ENCODE measurements at places on chromosomes 5 and 9.

DNA sequence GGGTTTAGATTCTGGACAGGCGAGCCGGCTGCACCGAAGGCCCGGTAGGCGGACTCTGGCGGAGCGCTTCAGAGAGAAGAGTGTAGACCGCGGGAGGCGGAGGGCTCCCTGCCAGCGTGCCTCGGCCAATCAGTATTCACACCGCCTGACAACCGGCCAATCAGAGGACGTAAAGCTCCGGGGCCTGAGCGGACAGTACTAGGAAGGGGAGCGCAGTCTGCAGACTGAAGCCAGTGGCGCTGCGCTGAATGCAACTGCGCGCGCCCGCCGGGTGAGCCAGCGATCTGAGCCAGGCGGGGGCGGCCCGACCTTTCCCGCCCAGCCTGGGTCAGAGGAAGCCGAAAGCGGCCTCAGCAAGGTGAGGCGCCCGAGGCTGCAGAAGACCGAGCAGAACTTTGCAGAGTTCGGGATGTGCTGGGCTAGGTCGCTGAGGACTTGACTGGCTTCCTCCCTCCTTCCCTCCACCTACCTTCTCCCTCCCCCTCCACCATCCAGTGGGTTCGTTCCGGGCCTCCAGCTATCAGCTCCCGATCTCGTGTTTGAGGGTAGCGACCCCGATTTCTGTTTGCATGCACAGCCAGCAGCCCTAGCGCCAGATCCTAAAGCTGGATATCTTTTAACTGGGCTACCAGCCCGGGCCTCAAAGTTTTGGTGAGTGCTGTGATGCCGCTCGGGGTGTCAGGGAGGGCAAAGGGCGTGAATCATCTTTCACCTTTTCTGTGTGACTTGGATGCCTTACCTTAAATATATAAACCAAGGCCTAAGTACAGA is at the start of gene DMRT2:
DMRT2 (plus strand) TSS at position 233 of the 771 bp plus-strand sequence. CDS start 1,257 bp downstream, outside the sequence.
- peak; percentile 44 for DNase-seq

- DNase-seq = no peak
These were observed 98.5 kb downstream of the ZCCHC7 start for GRCh38 chr9:37218800-37219425.

- DNase-seq = no peak
These were observed 4.6 kb downstream of the HOMER1 start for GRCh38 chr5:79509244-79509885.

DNA sequence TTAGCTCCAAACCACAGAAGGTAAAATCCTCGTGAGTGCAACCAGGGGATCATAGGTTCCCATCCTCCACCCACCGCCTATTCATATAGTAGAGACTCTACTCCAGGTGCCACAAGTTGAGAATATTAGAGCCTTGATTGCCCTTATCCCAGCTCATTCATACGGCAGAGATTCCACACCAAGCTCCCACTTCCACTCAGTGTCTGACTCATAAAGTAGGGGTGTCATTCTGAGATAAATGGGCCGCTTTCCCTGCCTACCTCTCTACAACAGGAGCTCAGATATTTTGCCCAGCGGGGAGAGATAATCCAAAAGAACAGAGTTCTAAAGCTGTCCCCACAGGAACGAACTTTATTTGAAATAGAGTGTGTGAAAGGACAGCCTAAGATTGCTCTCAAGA is 9.4 kb downstream of the SLC22A4 start:
- no peak for DNase-seq

DNA sequence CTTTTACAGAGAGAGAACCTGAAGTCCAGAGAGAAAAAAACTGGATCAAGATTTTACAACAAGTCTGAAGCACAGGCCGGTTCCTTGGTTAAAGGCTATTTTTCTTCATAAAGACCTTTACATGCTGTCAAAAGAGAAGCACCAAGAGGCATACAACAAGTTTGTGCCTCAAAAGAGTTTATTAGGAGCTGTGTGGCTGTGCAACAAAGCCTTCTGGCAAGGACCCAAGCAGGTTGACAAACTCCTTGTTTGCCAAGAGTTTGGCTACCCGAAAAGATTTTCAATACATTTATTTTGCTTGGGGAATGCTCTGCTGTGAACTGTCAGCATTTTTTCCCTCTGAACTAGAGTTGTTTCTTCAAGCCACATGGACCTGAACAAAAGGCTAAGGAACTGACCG is 202.9 kb upstream of the RAD23B start:
- DNase-seq = no peak

GRCh38 chr5:74598731-74599130 is 41.8 kb downstream of the ENC1 start:
- DNase-seq = no peak

GRCh38 chr5:57181154-57181553 is 7.3 kb downstream of the GPBP1 start:
- DNase-seq = no peak

DNA sequence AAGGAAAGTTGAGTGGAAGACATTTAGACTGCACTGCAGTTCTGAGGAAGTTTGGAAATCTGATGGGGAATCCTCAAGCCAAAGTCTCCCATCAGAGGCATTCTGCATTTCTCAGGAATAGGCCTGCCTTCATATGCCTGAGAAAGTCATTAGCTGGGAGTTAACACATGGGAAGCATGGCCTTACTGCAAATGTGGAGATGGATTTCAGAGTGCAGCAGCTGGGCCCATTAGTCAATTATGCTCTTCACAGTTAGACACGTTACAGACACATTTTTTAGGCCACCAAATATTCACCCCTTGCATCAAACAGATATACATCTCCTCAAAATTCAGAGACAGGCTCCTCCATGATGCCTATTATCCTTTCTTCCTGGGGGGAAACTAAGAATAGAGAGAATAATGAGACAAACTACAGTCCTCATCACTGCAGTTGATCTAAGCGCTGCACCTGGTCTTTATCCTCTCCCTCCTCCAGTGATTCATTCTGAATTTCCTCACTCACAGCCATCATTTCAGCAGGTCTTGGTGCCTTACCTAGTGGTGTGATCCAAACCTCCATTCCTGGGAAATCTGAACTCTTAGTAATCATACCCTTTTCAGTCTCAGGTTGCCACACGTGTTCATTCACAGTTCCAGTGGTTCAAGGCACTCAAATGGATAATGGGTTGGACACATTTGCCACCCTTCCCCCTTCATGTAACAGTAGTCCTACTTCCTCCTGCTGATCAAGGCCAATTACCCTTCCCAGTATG is 47.9 kb upstream of the PPP2CA start:
- no peak for DNase-seq

DNA sequence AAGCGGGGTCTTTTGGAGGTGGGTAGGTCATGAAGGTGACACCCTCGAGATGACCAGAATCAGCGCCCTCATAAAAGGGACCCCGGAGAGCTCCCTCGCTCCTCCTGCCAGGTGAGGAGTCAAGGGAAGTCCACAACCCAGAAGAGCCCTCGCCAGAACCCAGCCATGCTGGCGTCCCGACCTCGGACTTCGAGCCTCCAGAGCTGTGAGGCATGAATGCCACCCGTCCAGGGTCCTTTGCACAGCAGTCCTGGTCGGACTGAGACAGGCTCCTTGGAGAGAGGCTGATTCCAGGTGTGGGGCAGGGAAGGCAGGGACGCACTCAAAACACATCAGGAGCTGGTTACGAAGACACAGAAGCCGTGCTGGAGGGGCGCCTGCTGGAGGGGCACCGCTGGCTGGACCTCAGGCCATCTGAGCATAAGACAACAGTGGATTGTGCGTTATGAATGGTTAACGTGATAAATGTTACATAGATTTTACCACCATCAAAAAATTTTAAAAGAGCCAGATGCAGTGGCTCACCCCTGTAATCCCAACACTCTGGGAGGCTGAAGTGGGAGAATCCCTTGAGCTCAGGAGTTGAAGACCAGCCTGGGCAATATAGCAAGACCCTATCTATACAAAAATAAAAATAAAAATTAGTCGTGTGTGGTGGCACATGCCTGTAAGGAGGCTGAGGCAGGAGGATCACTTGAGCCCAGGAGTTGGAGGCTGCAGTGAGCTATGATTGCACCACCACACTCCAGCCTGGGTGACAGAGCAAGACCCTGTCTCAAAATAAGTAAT is 5.7 kb upstream of the CLIC3 start:
- DNase-seq = no peak

Measured in AG20443 (cell line).